NCI-H2081 treated with DMSO at 0.1 percent for 48 hours (cell line): ENCODE measurements at places on chromosomes 2 and 18.

DNA sequence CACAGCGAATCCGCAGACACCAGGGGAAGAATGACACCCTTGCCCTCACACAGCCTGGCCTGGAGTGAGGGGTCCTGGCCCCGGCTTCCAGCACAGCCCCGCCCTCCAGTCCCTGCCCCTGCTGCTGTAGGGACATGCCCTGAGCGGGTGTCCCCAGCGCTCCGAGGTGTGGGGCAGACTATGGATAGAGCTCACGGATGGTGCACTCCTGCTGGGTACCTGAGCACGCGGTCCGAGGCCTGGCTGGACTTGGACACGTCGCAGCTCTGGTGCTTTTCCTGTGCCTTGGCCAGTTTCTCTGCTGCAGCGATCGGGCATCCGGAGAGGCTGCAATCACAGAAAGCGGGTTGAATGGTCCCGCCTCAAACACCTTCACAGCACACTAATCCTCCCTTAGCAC, 165.7 kb upstream of the PXDN start:
- DNase-seq: no peak

DNA sequence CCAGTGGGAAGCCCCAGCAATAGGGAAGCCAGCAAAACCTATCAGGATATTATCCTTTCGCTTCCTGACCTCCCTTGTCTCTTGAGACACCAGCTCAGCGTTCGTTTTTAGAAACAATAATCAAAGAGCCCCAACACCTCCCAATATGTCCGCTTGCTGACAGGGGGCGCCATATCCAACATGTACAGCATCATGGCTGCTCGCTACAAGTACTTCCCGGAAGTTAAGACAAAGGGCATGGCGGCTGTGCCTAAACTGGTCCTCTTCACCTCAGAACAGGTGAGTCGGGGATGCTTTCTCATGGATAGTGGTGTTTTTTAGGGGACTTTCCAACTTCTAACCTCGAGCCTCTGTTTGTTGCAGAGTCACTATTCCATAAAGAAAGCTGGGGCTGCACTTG, 28.7 kb downstream of the GAD1 start:
- no peak for DNase-seq

DNA sequence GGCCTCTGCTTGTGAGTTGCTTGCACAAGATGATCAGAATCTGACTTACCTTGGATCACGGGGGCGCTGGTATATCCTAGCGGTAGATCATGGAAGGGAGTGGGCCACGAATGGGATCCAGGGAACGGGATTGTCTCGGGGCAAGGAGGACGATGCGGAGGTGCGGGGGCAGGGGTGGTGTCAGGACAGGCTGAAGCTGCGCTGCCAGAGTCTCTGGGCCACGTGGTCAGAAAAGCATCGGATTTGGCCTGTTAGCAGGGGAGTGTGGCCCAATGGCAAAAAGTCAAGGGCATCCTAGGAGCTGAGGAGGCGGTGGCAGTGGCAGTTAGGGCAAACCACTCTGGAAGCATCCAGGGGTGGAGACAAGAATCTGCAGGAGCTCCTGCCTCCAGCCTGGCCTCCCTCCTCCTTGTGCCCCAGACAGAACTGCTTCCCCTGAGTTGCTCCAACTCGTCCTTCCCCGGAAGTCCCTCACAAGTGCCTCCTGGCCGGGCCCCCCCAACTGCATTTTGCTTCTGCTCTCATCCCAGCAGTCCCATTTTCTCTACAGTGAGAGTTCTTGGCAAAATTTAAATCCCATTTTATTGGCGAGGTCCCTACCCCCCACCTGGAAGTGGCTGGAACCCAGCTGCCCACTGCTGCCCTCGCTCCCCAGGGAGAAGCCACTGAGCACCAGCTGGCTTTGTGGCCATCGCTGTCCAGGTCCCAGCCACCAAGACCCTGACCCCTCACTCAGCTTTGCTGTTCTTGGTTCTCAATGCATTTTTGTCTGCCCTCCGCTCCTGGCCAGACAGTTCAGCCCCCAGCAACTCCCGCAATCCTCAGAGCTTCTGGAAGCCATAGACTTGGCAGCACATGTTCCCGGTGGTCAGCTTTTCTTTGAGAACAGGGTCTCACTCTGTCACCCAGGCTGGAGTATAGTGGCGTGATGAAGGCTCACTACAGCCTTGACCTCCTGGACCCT, 5.6 kb upstream of the CCDC74B start:
- no peak for DNase-seq

DNA sequence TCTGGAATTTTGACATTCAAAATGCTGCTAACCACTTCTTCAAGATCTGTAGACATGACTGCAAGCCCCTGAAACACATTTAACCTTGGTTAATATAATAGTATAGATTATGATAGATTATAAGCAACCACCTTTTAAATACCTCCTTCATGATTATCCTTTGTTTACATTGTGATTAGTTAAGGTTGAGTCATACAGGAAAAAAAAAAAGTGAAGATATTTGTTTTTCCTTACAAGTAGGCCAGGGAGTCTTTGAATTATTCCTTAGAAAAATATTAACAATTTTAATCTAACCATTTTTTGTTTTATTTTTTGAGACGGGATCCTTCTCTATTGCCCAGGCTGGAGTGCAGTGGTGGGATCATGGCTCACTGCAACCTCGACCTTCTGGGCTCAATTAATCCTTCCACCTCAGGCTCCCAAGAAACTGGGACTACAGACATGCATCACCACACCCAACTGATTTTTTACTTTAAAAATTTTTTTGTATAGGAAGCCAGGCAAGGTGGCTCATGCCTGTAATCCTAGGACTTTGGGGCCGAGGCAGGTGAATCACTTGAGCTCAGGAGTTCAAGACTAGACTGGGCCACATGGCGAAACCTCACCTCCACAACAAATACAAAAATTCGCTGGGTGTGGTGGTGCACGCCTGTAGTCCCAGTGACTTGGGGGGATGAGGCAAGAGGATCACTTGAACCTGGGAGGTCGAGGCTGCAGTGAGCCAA, 99.4 kb downstream of the SLC39A10 start:
- DNase-seq: no peak

DNA sequence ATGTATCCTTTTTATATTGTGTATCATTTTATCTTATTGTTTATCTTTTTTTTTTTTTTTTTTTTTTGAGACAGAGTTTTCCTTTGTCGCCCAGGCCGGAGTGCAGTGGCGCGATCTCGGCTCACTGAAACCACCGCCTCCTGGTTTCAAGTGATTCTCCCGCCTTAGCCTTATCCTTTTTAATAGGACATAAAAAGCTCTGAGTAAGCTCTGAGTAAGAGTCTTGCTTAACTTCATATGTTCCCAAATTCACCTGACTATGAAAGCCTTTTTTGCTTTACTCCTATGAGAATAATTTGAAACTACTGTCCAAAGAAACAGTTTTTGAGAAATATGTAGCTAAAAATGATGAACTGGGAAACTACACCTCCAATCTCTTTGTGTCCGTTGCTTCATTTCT, 525.5 kb downstream of the IRS1 start:
- DNase-seq: no peak

DNA sequence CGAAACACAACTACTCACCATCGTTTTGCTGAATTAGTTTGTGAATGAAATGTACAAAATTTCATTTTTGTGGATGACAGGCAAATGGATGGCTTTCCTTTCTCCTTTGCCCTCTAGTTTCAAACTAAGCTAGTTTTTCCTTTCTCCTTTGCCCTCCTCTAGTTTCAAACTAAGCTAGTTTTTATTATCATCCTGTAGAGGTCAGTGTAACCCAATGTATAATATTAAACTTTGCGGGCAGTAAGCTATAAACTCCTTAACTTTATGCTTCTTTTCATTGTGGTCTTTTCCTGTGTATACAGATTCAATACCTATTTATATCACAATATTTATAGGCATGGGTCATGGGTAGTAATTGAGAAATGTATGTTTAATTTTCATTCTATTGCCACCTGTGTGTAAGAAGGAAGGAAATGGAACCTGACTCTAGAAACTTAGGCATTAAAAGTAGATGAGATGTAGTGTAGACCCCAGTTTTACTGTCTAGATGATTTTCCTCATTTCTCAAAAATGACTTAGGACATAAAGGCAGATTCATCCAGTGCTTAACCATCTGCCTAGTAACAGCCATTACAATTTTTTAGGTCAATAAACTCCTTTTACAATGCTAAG, 58.1 kb downstream of the MAP3K19 start:
- DNase-seq: peak; percentile 21

- DNase-seq: no peak
Observed at GRCh38 chr2:85254540-85255300, 73.1 kb downstream of the TGOLN2 start.

DNA sequence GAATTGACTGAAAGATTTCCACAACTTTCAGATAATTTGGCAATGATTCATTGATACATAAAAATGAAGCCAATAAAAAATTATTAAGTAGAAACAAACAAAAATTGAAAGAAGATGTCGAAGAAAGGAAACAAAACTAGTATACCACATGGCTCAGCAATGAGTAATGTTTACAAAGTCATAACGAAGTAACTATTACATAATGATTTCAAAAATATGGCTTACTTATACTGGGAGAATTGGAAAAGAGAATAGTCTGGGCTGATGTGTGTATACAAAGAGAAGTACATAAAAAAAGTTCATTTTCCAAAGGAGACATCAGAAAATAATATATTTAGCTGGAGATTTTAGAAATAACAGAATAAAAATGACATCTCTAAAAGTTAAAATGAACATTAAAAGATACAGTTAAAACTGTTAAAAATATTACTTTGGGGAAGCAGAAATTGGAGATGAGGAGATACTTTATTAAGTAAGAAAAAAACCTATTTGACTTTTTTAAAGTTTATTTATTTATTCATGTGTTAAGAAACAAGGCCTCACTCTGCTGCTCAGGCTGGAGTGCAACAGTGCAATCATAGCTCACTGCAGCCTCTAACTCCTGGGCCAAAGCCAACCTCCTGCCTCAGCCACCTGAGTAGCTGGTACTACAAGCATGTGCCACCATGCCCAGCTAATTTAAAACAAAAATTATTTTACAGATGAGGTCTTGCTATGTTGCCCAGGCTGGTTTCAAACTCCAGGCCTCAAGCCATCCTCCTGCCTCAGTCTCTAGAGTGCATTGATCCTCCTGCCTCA, 409.7 kb upstream of the PIK3C3 start:
- no peak for DNase-seq

GRCh38 chr2:16664052-16664731, 1.4 kb downstream of the CYRIA start:
- DNase-seq: no peak

- no peak for DNase-seq
Observed at GRCh38 chr18:69557282-69557681, 156.6 kb downstream of the DOK6 start.

- no peak for DNase-seq
Observed at GRCh38 chr18:70431203-70431624, 142.4 kb downstream of the SOCS6 start.

- no peak for DNase-seq
Observed at GRCh38 chr2:218546012-218546411, 22.1 kb downstream of the USP37 start.

- no peak for DNase-seq
Observed at GRCh38 chr2:3059141-3059925, 318.3 kb downstream of the EIPR1 start.
